ENCODE measurements at places on chromosomes 13 and 19.

DNA sequence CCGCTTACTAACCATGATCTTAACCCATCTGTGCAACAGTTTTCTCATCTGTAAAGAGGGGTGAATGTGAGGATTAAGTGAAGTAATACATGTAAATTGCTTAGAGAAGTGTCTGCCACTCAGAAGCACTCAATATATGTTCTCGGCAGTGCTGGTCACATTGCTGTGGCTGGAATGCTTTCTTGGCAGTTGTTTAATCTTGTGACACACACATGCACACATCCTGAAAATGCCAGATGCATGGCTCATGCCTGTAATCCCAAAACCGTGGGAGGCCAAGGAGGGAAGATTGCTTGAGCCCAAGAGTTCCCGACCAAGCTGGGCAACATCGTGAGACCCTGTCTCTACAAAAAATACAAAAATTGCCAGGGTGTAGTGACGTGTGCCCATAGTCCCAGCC lies 4.9 kb upstream of the DMKN start:
- no peak for DNase-seq

GRCh38 chr19:38228491-38229439 lies 4.7 kb upstream of the DPF1 start:
- no peak for DNase-seq

DNA sequence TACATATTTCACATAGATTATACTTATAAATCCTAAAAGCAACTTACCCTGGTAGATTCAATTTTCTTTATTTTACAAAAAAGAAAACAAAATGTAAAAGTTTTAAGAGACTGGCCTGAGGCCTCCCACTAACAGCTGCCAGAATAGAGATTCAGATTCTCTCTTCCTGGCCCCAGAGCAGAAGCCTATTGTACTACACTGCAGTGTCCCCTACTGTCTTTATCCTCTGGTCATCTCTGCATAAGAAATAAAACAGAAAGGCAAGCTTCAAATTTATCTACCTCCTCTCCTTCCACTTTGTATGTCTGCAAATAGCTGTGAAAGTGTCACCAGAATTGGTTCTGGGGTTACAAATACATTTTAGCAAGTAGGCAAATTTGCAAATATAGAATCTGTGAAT lies 1004.1 kb upstream of the PCDH9 start:
- no peak for DNase-seq

GRCh38 chr19:6260912-6261650 lies 18.7 kb downstream of the MLLT1 start:
- DNase-seq: no peak

DNA sequence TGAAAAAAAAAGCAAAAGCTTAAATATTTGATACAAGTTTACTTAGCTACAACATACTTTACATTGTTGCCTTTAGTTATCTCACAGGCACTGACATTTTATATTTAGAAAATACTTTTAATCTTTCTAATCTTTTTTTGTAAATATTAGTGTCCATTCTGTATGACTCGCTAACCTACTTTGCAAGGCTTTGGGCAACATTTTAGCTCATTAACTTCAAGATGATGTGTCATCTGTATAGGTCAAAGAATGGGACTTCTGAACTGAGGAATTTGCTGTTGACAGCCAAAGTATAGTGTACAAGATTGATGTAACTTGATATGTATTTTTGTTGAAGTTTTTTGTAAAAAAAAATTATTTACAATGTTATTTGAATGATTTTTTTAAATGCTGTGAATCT lies 2.7 kb upstream of the C1QTNF9 start:
- no peak for DNase-seq

GRCh38 chr13:60351326-60351725 lies 45.7 kb upstream of the TDRD3 start:
- no peak for DNase-seq

DNA sequence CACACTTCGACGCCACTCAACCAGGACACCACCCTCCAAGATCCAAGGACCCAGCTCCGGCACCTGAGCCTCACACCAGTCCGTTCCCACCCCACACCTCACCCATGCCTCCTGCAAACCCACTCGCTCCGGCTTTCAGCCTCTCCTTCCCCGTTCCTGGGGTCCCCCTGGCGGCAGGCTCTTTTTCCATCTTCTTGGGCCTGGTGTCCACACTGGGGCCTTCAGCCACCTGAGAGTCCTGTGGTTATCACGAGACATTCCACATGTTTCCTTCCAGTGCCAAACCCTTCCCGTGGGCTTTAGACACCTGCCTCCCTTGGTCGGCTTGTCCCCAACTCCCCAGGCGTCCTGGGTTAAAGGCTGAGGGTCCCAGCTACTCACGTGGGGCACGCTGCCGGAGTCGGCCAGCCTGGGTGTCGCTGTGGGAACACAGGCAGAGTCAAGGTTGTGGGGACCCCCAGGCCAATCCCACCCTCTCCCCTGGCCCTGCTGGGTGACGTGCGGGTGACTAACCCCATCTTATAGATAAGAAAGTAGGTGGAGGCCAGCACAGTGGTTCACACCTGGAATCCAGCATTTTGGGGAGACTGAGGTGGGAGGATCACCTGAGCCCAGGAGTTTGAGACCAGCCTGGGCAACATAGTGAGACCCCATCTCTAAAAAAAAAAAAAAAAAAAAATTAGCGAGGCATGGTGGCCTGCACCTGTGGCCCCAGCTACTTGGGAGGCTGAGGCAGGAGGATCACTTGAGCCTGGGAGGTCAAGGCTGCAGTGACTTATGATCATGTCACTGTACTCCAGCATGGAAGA lies 1.9 kb downstream of the JSRP1 start:
- DNase-seq: no peak

DNA sequence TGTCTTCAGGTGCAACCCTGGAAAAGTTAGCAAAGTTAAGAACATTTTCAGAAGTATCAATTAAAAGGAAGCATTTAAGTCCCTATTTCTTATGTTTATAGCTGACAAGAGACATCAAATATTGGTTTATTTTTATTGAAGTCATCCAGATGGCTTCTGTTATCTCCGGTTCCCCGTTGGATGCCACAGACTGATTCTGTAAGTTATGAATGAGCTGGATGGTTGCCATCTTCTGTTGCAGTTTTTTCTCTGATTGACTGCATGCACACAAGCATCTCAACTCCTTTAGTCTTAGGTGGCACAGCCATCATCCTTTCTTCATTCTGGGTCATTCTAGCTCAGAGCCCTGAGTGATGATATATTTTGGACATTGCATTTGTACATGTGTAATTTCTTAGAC lies 10.6 kb upstream of the OXGR1 start:
- no peak for DNase-seq

DNA sequence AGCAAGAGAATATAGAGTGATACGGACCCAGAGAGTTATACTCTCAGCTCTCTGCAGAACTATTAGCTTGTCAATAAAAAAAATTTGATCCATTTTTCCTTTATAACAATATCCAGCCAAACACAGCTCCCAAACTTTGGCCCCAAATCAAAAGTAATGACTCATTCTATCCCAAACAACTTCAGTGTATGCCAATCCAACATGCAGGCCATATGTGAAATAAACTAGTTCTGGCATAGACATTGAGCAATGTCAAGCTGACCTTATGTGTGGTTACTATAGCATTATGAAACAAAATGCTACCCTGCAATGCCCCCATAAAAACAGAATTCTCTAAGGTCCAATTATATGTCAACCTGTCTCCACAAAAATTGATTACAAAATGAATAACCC lies 209.5 kb downstream of the DNAJC15 start:
- DNase-seq: no peak

GRCh38 chr19:12886651-12886968 lies 391 bp downstream of the KLF1 start:
- no peak for DNase-seq

DNA sequence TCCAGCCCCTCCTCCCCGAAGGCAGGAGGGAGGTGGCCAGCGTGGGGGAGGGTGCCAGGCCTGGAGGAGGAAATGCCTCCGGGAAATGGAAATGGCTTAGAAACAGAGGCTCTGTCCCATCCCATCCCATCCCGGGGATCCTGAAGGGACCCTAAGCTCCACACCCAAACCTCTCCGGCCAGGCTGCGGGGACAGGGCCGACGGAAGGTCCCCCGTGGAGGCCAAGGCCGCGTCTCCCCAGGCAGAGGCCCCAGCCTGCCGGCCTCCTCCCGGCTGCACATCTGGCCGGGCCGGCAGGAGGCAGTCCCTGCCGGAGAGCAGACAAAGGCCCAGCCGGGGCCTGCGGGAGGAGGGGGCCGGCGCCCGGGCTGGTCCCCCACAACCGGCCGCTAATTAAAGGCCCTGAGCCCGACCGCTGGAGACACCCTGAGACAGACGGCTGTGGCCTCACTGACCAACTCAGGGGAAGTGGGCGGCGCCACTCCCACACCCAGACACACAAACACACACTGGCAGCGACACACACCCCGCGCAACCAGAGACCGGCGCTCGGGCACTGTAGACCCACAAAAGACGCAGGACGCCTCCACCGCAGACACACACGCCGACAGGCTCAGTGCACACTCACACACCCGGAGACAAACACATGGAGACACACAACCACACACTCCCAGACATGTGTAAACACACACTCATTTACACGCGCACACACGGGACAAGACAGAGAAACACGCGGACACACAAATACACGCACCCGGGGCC lies 1.1 kb downstream of the ADAMTS10 start:
- DNase-seq: no peak
